ENCODE measurements at places on chromosomes 7 and 10.

DNA sequence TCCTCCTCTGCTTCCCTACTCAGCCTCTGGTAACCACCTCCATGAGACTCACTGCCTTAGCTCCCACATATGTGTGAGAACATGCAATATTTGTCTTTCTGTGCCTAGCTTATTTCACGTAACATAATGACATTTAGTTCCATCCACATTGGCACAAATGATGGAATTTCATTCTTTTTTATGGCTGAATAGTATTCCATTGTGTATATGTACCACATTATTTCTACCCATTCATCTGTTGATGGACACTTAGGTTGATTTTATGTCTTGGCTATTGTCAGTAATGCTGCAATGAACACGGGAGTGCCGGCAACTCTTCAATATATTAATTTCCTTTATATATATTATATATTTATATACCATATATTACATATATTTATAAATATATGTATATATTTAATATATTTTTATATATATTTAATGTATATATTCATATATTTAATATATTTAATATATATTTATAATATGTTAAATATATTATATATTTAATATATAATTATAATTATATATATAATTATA lies 1046.9 kb downstream of the DNAJB9 start:
- no peak for DNase-seq

- DNase-seq = no peak
Measured at GRCh38 chr10:96448021-96448457, 65.7 kb downstream of the TLL2 start.

DNA sequence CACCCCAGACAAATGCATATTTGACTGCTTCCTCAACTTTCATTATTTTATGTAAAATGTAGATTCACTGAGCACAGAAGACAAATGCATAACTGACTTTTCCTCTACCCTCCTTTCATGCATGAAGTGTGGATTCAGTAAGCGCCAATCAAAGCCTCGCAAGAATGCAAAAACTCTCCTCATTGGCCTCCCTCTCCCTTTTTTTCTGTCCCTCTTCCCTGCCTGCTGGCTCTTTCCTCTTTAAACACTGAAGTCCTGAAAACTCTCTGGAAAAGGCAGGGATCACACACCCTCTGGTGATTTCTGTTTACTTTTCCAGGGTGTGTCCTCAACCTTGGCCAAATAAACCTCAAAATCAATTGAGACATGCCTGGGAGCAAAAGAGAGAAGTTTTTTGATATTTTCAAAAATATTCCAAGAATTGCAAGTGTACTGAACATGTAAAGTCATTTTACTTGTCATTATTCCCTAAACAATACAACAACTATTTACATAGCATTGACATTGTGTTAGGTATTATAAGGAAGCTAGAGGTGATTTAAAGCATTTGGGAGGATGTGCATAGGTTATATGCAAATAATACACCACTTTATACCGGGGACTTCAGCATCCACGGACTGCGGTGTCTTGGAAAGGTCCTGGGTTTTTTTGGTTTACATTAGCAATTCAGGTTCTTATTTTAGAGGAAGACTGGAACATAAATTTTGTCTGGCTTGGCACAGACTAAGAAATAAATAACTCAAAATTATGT lies 71.4 kb downstream of the SEC61G start:
- no peak for DNase-seq

DNA sequence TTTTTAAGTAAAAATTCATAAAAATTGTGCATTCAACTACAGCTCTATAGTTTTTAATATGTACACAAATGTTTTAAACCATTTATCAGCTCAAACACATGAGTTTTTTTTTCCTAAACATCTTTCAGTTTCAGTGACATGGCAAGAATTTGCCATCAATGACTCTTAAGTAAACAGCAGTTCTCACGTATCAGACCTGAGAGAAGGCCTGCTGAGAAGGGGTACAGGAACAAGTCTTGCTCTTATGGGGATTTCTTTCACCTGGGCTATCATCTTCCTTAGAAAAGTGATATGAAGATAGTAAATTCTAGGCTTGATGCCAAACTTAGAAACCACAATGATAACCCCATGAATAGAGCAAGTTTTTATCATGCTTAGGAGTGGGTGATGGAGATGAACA lies 467.8 kb downstream of the ARL4A start:
- DNase-seq = no peak

GRCh38 chr7:42932811-42933591 lies 825 bp downstream of the MRPL32 start:
- DNase-seq = no peak
